ENCODE measurements at places on chromosomes 3 and 15. TPM values are rescaled to one million over a fixed set of nuclear protein-coding genes. Genes with fewer than 3 reads are reported as not detected.

The VGLL3 gene
- total RNA-seq = 21.2 TPM

The CPLX3 gene
- not detected for total RNA-seq

The C3orf85 gene
- total RNA-seq = not detected

The MAGEF1 gene
- total RNA-seq = 52.5 TPM

The SRGAP3 gene
- 20.2 TPM for total RNA-seq

- DNase-seq = peak; percentile 28
Observed at GRCh38 chr3:71395927-71396695, 187.4 kb downstream of the FOXP1 start.

- no peak for DNase-seq
Observed at GRCh38 chr3:24713516-24713915, 218.9 kb upstream of the THRB start.

DNA sequence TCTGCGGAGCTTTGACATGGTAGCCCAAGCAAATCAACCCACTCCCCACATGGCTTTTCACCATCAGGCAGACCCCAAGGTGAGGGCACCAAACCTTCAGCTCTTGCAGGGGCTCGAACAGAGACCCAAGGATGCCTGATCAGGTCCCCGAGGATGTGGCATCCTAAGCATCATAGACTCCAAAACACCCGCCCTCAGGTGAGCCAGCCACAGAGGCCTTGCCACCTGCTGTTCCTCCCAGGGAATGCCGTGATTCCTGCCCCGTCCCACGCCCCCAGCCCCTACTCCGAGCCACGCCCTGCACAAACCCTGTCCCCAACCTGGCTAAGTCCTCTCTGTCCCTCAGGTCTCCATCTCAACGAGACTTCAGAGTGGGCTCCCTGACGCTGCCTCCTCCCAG is 34.7 kb upstream of the SLC41A3 start:
- no peak for DNase-seq

DNA sequence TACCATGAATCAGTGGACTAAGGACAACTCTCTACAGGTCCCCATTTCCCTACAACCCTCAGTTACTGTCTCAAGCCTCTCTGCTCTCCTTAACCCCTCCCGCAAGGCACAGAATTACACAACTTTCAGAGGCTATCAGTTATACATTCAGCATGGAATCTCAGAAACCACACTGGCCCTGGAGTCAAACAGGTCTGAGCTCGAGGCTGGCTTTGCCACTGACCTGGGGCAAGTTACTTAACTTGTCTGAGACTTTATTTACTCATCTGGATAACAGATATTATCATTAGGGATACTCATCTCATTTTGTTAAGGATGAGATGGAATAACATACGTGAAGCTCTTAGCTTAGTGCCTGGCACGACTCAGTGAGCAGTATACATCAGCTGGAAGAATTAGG is 95.2 kb downstream of the WDR76 start:
- DNase-seq = no peak

GRCh38 chr3:77513542-77513941 is 473.6 kb downstream of the ROBO2 start:
- peak; percentile 22 for DNase-seq

GRCh38 chr3:71214797-71215196 is 368.7 kb downstream of the FOXP1 start:
- no peak for DNase-seq

GRCh38 chr3:177618873-177619733 is 421.8 kb upstream of the TBL1XR1 start:
- peak; percentile 53 for DNase-seq

GRCh38 chr3:74808506-74809275 is 194.2 kb upstream of the CNTN3 start:
- no peak for DNase-seq

DNA sequence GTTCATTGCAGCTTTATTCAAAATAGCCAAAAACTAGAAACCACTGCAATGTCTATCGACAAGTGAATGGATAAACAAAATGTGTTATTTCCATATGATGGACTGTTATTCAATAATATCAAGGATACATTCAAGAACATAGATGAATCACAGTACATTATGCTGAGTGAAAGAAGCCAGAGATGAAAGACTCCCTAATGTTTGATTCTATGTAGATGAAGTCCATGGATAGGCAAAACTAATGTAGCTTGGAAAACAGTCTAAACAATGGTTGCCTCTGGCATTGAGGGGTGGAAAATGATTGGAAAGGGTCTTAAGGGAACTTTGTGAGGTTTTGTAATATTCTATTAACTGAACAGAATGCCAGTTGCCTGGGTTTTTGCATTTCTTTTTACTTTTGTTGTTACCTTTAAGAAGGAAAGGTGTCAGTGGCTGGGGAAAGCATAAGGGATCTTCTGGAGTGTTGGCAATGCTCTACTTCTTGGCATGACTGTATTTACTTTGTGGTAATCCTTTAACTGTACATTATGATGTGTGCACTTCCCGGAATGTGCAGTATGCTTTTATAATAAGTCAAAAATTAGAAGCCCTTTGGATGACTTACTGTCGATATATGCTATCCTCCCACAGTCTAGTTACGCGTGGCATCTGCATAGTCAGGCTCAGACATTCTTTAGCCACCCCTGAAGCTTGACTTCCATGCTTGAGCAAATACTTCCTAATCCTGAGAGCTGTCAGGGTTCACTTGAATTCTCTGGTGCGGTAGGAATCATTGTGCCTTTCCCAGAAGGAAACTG is 20.5 kb upstream of the ATP10A start:
- peak; percentile 56 for DNase-seq

GRCh38 chr3:13706886-13707285 is 158.0 kb downstream of the FBLN2 start:
- DNase-seq = no peak

DNA sequence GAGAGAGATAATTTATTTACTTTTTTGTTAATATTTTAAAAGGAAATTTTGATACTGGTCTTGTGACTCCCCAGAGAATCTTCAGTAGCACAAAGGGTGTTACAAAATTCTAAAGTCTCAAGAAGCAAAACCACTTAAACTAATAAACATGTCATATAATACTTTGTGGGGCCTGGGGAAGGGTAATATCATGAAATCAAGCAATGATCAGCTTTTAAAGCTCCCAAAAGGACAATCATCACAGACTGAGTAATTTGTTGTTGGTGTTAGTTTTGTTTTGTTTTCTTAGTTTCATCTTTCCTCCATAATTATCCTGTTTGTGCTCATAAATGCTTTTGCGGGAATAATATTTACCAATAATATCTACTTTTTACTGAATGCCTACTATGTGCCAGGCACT is 55.0 kb downstream of the TMEM212 start:
- no peak for DNase-seq

DNA sequence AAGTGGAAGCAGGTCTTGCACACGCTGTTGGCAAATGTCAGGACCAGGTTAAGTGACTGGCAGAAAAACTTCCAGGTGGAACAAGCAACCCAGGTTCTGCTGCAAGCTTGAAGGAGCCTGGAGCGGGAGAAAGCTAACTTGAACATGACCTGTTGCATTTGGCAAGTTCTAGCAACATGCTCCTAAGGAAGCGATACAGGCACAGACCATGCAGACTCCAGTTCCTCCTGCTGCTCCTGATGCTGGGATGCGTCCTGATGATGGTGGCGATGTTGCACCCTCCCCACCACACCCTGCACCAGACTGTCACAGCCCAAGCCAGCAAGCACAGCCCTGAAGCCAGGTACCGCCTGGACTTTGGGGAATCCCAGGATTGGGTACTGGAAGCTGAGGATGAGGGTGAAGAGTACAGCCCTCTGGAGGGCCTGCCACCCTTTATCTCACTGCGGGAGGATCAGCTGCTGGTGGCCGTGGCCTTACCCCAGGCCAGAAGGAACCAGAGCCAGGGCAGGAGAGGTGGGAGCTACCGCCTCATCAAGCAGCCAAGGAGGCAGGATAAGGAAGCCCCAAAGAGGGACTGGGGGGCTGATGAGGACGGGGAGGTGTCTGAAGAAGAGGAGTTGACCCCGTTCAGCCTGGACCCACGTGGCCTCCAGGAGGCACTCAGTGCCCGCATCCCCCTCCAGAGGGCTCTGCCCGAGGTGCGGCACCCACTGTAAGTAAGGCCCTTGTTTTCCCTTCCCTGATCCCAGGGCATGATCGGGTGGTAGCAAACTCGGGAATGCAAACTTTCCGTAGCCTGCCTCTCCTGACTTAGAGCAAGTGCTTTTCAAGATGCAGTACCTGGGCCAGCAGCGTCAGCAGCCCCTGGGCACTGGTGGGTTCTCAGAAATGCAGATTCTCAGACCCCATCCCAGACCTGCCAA is 759 bp downstream of the GALNT15 start:
- DNase-seq = no peak

DNA sequence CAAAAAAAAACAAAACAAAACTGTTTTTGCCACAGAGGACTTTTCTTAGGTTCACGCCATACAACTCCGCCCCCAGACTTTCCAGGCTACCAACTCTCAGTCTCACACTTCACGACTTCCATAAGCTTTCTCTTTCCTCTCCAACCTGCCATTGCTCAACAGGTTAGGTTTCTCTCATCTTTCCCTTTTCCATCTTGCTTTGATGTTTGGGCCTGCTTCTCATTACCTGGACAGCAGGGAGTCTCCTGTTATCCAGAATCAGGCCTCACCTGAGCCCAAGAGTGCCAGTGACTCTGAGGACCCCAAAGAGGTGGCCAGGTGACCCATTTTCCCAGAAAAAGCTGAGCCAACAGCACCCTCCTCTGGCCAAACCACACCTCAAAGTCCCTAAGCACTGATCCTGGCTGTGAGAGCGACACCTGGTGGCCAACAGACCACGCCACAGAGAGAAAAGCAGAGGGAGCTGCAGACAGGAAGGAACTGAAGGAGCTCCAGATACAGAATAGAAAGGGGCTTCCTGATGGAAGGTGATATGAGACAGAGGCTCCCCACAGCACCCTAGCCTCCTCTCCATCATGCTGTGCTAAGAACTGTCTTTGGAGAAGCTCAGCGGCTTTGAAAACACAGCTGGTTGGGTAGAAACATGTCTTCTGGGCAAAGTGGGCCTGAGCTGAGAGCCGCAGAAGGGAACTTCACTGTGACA is 4.0 kb downstream of the CCDC51 start:
- peak; percentile 88 for DNase-seq

DNA sequence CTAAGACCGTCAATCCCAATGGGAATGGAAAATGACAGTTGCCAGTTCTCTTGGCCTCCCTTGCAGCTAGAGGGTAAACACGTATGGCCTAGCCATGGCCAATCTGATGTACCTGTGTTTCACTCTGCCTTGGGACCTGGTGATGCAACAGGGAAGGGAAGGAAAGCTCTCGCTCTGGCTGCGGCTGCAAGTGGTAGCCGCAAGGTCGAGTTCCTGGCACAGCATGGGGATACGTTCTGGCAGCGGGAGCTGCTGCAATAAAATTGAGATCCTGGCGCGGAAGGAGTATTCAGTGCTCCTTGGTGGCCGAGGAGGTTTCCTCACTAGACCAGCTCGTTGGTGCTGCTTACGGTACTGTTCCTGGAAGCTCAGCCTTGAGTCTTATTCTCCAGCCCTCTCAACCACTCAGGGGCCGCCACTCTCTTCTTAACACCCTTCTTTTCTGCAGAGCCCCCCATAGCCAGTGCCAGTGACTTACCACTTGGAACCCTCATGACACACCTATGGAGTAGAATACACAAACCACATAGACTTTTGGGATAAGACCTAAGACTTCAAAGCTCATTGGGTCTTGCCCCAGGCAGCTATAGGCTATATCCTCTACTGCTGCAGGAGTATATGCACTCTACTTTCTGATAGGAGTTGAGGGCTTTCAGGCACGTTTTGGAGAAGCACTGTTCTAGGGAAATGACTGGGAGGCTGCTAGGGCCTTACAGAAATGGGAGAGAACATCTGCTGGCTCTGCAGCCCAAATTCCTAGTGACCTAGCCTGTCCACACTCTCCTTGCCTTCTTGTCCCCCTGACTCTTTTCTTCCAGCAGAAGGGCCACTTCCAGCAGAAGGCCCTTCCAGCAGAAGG is 2.7 kb downstream of the KY start:
- no peak for DNase-seq

DNA sequence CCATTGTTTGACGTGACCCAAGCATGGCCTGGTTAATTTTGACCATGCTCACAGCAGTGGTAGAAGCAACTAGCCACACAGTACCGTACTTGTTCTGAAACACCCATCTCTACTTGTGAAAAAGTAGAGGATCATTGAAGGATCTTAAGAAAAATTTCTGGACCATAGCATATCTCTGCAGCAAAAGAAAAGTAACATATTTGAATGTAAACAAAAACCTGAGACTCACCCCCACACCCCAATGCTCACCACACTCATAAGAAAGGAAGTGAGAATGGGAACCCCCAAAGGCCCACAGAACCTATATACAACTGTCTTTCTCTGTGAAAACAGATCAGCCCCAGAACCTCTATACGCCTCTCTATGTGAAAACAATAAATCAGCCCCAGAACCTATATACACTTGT is 33.8 kb upstream of the TFRC start:
- no peak for DNase-seq

DNA sequence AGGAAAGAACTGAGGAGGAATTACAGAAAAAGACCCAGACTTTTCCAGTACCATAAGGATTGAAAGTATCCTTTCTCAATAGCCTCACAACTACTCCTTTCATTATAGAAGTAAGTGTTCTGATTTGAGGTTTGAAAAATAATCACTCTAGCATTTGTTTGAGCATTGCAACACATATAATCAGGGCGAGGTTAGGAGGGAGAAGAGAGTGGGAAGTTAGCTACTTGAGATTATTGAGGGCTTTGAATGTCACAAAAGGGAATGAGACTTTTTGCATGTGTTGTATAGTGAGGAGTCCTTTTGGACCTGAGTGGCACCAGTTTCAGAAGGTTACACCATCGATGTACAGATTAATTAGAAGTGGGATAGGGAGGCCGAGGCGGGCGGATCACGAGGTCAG is 65.2 kb upstream of the TNIK start:
- no peak for DNase-seq

GRCh38 chr3:125634336-125634950 is 39.1 kb upstream of the OSBPL11 start:
- DNase-seq = no peak

GRCh38 chr3:178198329-178198728 is 337.9 kb upstream of the KCNMB2 start:
- DNase-seq = peak; percentile 10

DNA sequence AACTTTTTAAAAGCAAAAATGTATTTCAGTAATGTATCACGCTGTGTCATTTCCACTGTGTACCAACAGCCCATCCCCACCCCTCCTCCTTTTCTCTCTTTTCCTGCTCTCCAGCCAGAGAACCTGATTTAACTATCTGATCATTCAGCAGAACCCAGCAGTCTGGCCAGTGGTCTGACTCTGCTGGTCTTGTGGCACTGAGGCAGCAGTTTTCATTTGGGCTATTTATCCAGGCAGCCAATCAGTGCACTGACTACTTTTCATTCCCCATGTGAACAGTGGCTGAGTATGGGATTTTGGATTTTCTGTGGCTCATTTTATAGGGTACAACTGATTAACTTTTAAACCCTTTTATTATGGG is 56.3 kb downstream of the GPR171 start:
- no peak for DNase-seq

DNA sequence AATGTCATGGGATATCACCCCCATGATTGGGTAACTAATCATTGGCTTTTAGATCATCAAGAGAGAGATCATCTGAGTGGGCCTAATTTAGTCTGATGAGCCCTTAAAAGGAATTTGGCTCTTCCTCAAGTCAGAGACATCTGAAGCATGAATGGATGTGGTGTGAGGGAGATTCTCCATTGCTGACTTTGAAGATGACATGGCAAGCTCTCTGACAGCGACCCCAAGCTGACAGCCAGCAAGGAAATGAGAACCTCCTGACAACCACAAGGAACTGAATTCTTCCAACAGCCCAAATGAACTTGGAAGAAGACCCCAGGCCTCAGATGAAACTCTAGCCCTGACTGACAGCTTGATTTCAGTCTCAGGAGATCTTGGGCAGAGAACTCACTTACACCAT is 108.4 kb upstream of the SPATA12 start:
- no peak for DNase-seq

GRCh38 chr15:66287461-66288057 is 5.8 kb upstream of the DIS3L start:
- DNase-seq = peak; percentile 63

Measured in muscle of leg (tissue), 16 donors.